ENCODE measurements at places on chromosomes 3 and 15.

GRCh38 chr3:101720851-101721840, 3.3 kb upstream of the CEP97 start:
- no peak for DNase-seq

- DNase-seq = no peak
Measured at GRCh38 chr3:79362571-79363270, 405.1 kb downstream of the ROBO1 start.

- no peak for DNase-seq
Measured at GRCh38 chr15:52714968-52715367, 35.8 kb upstream of the ATOSA start.

- no peak for DNase-seq
Measured at GRCh38 chr3:183284570-183284969, 31.5 kb downstream of the B3GNT5 start.

- DNase-seq = no peak
Measured at GRCh38 chr15:89899295-89899945, 5.6 kb upstream of the AP3S2 start.

- no peak for DNase-seq
Measured at GRCh38 chr3:117141812-117142211, 432.2 kb downstream of the TUSC7 start.

DNA sequence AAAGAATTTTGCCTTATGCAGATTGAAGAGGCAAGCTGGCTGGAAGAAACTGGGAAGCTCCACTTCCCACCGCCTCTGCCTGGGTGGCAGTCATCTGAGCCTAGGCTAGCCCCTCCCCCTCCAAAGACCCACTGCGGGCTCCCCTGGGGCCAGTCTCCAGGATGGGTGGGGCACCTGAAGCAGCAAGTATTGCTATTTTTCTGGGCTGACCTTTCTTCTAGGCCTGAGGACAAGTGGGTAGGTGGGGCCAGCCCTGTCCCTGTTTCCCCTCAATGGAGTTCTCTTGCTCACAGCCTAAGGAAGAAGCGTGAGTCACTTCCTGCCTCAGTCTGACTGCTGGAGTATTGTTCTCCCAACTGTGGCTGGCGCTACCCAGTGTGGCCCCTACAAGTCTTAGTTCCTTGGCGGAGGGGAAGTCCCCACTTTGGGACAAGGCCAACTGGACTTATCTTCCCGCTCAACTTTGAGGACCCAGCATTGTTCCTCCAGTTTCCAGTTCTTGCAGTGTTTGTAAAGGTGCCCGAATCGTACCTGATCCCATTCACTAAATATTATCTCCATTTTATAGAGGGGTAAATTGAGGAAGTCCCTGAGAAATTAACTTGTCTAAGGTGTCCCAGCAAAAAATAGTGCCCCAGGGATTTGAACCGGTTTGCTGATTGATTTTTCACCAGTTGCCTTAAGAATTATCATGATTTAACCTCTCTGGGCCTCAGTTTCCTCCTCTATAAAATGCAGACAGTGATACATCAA, 1.4 kb downstream of the FURIN start:
- no peak for DNase-seq

GRCh38 chr15:29570948-29571791, 251.1 kb downstream of the TJP1 start:
- peak; percentile 59 for DNase-seq

DNA sequence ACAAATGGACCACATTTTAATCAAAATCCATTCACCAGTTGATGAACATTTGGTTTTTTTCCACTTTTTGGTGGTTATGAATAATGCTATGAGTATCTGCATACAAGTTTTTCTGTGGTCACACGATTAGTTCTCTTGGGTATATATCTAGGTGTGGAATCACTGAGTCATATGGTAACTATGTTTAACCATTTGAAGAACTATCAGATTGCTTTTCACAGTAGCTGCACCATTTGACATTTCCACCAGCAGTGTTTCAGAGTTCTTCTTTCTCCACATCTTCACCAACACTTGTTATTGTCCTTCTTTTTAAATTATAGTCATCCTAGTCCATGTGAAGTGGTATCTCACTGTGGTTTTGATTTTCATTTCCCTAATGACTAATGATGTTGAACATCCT, 33.3 kb upstream of the ATG7 start:
- DNase-seq = no peak

DNA sequence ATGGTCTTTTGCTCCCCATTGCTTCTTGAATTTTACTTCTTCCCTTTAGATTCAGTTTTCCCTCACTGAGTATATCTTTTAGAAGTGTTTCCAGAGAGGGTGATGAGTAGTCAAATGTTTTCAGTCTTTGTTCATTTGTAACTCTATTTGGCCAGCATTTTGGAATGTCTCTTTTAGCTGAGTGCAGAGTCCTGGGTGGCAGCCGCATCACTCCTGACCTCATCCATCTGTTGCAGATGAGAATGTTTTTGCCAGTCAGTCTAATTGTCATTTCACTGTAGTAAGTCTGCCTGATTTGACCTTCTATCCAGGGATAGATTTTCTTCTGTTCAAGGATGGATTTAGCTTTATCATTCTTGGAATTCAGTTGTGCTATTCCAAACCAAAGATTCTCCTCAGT, 7.3 kb downstream of the SRPRB start:
- no peak for DNase-seq

DNA sequence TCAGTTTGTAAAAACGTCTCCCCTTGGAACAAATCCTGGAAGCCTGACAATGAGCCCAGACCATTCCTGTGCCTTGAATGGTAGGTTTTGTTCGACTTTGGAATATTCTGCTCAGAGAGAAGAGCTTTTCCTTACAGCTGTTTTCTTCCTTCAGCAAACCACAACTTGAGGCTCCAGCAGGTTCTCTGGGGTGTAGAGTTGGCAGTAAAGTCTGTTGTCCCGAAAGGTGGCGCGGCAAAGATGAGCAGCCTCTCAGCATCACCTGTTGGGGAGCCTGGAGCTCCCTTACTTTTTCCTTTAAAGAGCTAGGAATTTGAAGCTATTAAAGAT, 65.4 kb downstream of the BOC start:
- no peak for DNase-seq

- DNase-seq = peak; percentile 31
Measured at GRCh38 chr3:51802106-51802703, 23.2 kb upstream of the IQCF6 start.

DNA sequence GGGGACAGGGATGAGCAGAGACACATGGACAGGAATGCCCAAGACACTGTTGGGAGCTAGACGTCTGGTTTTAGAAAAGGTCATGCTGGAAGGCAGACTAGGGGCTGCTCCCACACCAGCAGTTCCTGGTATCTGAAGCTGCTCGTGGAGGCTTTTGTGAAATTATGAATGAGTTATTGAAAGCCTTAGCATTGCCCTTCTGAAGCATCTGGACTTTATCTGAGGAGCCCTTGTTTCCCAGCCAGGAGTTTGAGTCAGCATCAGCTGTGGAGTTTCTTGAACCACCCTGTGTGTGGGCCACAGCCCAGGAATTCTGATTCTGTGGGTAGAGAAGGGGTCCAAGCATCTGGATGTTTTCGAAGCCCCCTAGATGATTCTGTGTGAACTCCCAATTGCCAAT, 258.7 kb downstream of the SLCO3A1 start:
- DNase-seq = no peak

DNA sequence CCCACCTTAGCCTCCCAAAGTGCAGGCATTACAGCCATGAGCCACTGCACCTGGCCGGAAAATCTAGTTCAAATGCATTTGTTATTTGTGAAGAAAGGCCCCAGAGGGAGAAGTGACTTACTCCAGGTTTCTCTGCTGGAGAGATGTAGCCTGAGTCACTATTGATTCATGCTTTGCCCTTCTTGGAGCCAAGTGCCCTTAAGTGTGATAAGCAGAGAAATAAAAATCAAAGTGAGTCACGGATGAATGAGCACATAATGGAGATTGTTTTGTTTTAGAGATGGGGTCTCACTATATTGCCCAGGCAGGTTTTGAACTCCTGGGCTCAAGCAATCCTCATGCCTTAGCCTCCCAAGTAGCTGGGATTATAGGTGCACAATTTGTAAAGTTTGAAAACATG, 33.1 kb downstream of the CDC25A start:
- no peak for DNase-seq

GRCh38 chr3:158167737-158168557, 58.1 kb downstream of the RSRC1 start:
- no peak for DNase-seq

DNA sequence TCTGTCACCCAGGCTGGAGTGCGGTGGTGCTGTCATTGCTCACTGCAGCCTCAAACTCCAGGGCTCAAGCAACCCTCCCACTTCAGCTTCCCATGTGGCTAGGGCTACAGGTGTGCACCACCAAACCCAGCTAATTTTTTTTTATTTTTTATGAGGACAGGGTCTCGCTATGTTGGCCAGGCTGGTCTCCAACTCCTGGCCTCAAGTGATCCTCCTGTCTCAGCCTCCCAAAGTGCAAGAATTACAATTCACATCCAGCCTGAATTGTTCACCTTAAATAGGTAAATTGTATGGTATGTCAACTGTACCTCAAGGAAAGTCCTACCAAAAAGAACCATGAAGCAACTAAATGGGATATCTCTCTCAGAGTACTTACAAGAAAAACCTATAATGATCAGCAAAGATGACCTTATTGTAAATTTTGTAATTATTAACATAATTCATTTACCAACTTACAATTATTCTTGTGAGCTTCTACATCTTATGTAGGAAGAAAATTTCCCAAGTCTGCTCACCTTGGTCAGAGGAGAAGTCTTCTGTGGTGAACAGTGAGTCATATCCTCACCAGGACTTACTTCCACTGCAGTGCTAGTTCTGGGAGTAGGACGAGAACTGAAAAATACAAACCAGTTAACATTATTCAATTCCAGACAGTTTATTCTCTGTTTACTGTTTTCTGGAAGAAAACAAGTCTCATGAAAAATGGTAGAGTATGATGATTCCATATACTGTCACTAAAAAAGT, 54.4 kb downstream of the ULK4 start:
- no peak for DNase-seq

DNA sequence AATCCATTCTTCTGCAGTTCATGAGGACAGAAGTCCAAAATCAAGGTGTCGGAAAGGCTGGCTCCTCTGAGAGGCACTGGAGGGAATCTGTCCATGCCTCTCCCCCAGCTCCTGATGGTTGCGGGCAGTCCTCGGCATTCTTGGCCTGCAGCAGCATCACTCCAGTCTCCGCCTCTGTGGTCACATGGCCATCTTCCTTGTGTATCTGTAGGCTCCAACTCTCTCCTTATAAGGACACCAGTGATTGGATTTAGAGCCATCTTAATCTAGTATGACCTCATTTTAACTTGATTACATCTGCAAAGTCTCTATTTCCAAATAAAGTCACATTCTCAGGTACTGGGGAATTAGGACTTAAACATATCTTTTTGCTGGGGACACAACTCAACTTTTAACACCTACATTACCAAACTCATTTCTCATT, 56.0 kb upstream of the FLNB start:
- DNase-seq = no peak

DNA sequence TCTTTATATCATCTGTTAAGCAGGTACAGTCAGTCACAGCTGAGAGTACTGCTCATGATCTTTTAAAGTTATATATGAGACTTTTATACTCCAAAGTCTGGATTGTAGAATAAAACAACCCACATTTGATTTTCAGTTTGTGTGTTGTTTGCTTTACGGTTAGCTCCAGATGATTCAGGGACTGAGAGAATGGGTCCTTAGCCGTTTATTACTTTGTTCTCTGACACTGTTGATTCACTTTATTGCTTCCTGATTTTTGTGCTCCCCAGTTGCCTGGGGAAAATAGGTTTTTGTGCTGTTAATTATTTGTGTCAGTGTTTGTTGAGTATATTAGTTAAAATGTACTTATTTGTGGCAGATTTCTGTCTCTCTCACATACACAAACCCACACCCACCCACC, 8.6 kb upstream of the EBLN2 start:
- no peak for DNase-seq

DNA sequence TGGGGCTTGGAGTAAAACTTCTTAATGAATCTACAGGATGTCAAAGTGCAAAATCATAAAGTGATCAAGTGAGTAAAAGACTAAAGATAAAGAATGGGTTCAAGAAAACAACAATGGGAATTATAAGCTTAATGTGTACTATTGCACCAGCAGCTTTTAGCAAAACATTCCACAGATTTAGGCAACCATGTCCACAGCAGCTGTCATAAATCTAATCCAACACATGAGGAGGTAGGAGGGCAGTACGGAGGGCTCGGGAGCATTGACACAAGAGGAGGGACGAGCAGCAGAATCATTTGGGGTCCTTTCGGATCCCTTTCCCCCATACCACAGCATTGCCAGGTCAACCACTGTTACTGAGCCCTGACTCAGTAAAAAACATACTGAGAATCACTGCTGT, 464.3 kb upstream of the WNT5A start:
- no peak for DNase-seq
